HAP-1 (cell line): ENCODE measurements at places on chromosomes 12 and 14.

- peak; percentile 7 for DNase-seq
Measured at GRCh38 chr12:75602106-75602505, 90.7 kb upstream of the KRR1 start.

DNA sequence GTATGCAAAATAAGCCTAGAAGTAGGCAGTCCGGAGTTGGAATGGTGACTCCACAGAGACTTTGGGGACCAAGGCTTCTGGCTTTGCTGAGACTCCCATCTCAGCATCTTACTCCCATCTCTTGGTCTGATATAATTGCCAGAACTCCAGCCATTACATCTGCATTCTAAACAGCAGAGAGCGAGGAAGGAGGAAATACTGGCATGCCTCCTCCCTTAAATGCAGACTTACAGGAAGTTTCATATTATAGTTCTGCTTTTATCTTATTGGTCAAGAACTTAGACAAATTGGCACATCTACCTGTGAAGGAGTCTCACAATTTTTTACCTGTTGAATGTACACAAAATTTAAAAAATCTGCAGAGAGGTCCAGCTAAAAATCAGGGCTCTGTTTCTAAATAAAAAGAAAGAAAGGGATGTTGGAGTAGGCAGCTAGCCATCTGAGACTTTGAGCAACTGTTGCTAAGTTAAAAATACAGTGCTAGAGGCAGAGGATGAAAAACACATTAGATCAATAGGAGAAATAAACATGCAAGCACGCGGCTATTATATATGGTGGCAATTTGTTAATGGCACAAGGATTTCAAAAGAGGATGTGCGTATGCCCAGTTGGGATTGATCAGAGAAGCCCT, 209.9 kb upstream of the HMGA2 start:
- no peak for DNase-seq

DNA sequence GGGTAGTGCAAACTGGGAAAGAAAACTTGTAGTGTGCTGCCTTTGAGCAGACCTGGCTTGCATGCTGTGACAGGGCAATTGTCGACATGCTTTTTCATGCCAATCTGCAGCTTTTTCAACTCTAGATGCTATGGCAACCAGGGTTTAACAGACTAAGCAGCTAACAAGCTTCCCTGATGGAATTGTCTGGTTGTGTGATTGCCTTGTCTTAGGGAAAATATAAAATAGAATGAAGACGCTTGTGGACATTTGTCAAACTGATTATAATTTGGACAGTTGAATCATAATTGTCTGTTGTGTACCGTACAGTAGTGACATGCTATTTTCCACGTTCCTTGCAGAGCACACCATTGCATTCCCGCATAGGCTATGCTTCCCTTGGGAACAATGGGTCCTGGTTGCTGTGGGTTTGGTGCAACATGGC, 113.0 kb downstream of the FOXG1 start:
- peak; percentile 10 for DNase-seq

DNA sequence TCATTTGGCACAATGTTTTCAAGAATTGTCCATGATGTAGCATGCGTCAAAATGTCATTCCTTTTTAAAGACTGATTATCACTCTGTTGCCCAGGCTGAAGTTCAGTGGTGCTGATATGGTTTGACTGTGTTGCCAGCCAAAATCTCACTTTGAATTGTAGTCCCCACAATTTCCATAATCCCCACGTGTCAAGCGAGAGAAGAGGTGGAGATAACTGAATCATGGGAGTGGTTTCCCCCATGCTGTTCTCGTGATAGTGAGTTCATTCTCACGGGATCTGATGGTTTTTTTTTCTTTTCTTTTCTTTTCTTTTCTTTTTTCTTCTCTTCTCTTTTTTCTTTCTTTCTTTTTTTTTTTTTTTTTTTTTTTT, 21.8 kb upstream of the LRRK2 start:
- DNase-seq: no peak

DNA sequence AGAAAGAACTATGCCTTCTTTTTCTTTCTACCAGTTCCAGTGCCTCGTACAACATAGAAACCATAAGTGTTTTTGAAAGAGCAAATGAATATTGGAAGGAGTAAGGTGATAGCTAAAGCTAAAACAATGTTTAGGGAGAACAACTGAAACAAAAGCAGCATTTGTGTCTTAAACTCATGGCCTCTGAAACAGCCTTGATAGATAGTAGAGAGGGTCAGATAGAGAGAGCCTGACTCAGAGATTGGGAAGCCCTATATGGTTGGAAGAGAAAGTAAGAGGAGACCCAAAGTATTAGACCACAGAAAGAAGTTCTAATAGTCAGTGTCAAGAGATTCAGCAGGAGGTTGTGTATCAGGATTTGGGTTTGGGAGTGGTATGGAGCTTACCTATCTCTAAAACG, 79.6 kb upstream of the IFNG-AS1 start:
- no peak for DNase-seq

- no peak for DNase-seq
Measured at GRCh38 chr14:67778792-67779191, 37.6 kb downstream of the ZFYVE26 start.
